ENCODE measurements at places on chromosomes 1 and 21.

- DNase-seq = no peak
Measured at GRCh38 chr1:156276532-156276931, 6.1 kb downstream of the SMG5 start.

GRCh38 chr1:61120246-61120840 is 38.0 kb downstream of the NFIA start:
- no peak for DNase-seq

DNA sequence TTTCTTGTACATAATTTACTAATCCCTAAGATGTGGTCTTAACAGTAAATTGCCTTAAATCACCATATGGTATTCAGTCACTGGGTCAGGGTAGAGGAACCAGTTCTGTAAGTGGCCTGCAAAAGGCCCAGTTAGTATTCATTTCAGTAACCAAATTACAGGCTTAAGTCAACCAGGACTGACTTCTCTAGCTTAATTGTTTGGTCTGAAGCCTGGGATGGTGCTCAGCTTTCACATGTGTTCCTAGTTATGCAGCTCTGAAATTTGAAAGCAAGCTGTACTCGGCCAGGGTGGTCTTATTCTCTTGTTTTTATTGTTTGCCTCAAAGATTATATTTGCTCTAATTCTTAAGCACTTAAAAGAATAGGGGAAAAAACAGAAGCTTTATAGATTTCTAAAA is 144.6 kb downstream of the MAGI3 start:
- no peak for DNase-seq

DNA sequence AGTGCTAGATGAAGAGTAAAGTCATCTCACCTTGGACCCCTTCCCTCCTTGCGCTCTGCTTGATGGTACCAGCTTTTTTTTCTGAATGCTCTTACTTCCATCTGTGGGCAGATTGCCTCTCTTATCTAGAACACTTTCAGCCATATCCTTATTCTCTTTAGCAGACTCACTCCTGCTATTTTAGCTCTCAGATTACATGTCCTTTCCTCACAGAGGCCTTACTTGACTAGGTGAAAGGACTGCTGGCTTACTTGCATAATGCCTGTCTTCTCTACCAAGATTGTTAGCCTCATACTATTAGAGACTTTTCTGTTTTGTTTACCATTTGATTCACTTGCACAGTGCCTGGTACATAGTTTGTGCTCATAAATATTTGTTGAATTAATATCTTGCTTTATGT is 9.3 kb downstream of the IFI44 start:
- DNase-seq = no peak

GRCh38 chr1:116483481-116484309 is 87.1 kb downstream of the CD58 start:
- DNase-seq = no peak

DNA sequence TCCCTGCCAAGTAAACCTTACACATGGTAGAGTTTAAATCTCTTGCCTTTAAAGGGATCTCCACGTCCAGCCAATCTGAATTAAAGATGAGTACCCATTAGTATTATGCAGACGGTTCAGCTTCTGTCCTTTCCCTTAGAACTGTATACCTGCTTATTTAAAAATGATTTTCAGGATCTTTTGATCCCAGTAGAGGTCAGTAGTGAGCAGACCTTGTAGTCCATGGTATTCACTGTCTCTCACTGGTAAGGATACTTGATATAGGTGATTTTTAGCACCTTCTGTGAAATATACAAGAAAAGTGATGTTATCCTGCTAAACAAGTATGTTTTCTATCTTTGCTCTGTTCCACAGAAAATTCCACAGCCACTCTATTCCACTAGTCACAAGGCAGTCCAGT is 1211.6 kb upstream of the ADGRL4 start:
- peak; percentile 43 for DNase-seq

- DNase-seq = no peak
Measured at GRCh38 chr1:96425382-96426129, 296.0 kb upstream of the PTBP2 start.

- no peak for DNase-seq
Measured at GRCh38 chr1:234186037-234186688, 187.1 kb upstream of the COA6 start.

- no peak for DNase-seq
Measured at GRCh38 chr1:15412175-15412800, 2.6 kb downstream of the EFHD2 start.

- DNase-seq = no peak
Measured at GRCh38 chr1:68107771-68108170, 57.3 kb upstream of the DIRAS3 start.

- no peak for DNase-seq
Measured at GRCh38 chr1:119372503-119373086, 4.0 kb downstream of the HAO2 start.

DNA sequence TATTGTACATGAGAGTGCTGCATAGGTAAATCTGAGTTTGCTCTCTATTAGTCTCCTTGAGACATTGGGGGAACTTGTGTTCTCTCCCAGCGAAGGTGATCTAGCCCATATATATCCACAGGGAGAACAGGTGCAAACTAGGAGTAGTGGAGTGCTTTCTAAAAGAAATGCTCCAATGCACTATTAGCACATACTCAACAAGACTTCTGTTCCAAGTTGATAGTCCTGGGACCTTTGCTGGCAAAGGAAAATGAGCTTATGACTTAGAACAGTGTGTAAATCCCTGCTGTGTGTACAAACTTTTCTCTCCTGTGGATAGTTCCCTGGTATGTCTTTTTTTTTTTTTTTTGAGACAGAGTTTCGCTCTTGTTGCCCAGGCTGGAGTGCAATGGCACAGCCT is 25.5 kb downstream of the CFAP126 start:
- DNase-seq = no peak

DNA sequence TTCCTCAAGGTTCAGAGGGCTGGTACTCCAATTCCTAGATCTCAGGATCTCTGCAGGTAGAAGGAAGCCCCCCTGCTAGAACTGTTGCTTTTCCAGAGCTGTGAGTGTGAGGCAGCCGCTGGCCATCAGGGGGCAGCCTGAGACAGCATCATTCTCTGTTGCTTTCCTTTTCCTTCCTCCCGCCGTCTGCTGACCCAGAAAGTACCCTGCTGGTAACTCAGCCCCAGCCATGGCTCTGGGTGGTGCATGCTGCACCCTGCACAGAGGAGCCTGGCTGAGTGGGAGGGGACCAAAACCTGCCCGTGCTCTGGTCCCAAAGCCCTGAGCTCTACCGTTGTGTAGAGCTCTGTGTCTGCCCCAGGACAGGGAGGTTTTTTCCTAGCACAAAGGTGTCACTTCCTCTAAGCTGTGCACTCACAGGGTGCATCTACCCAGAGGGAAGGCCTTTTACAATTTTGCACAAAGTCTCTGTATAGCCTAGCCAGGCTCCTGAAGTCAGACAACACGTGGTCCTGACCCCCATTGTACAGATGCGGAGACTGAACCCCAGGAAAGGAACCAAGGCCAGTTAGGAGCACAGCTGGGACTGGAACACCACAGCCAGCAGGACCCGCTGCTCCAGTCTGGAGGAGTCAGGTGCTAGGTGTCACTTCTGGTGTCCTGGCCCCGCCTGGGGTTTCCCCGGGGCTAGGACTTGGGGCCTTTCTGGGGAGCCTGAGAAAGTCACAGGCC is 5.6 kb upstream of the FAM131C start:
- peak; percentile 80 for DNase-seq

GRCh38 chr1:94698356-94698755 is 121.8 kb upstream of the SLC44A3 start:
- no peak for DNase-seq

DNA sequence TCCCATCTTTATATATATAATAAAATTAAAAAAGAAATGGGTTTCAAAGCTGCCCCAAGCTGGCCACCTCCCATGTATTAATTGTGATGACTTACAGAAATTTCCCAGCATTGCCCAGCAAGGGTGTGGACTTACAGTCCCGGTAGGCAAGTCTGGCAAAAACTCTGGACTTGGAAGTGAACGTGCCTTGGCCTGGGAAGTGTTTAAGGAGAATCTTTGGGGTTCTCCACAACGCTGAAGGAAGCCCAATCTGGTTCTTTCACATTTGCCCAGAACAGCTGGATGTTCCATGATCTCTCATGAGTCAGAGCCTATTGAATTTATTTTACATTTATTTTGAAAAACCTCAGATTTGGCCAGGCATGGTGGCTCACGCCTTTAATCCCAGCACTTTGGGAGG is 98.4 kb upstream of the SLC45A1 start:
- DNase-seq = no peak

- no peak for DNase-seq
Measured at GRCh38 chr1:150187560-150187931, 37.8 kb downstream of the PLEKHO1 start.

DNA sequence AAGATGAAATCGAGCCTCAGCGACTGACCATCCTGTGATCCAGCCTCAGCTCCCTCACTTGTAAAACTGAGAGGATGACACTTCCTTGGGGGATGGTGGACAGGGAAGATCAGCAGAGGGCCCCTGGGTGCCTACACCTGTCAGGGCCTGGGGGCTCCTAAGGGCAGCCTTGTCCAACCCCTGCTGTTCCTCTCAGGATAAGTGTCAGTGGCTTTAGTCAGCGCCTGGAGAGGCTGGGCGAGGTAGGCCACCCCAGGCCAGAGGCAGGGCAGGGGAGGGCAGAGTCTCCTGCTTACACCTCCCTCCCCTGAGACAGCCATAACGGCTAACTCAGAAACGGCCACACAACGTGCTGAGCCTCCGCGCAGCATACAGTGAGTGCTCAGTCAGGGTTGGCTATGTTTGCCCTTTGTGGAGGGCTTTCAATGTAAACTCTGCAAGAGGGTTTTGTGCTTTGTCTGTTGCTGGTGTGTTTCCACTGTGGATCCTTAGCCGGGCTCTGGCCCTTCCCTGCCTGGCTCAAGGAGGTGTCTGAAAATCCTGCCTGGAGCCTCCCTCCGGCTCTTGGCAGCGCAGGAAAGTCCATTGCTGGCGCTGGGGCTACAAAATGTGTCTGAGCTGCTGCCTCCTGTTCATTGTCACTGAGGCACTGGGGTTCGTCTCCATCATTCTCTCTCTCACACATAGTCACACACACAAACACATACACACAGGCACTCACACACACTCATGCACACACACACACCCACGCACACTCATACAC is 588.4 kb downstream of the PTPRU start:
- DNase-seq = no peak

DNA sequence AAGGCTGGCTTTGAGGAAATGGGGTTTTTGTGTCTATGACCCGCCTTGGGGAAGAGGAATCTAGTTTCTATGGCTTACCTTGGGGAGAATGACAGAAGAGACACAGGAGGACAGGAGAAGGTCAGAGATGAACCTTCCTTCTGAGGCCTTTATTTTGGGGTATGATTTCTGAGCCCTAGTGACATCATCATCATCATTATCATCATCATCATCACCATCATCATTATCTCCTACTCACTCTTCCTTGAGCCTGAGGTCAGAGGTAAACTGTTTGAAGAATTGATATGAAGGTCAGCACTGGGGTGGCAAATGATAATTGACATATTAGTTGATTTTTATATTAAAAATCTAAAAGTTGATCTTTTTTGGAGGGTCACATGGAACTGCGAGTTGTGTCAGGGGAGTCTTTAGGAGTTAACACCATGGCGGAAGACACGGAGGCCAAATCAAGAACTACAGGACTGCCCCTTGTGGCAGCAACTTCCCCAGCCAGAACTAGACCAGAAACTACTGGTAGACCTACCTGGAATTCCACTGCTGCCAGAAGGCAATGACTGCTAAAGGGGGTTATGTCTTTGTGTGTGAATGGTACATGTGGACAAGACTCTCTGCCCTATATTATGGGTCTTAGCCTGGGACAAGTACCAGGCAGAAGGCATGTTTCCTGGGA is 49.8 kb upstream of the WLS start:
- DNase-seq = no peak

DNA sequence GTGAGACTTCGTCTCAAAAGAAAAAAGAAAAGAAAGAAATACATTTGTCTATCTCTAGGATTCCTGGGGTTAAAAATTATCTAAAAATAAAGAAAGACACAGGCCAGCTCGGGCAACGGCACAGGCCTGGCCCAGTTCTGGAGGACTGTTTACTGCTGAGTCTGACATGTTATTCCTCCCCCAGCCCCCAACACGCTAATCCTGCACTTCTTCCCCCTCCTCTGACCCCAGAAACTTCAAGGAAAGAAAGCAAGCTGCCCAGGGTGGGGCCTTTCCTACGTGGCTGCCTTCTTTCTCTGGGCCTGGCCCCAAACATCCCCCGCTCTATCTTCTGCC is 40.0 kb downstream of the ACOT7 start:
- no peak for DNase-seq
